ENCODE measurements at places on chromosomes 2 and 18.

DNA sequence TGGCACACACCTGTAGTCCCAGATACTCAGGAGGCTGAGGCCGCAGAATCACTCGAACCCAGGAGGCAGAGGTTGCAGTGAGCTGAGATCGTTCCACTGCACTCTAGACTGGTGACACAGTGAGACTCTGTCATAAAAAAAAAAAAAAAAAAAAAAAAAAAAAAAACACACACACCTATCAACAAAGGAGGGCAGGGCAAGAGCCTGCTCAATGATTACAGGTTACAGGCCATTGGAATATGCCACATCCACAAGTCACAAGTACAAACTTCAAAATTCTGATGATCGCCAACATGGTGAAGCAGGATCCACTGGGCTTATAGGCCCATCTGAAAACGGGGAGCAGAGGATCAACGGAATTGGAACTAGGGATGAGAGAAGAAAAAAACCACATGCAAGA is 6.3 kb downstream of the MYO5B start:
- DNase-seq, result no peak

DNA sequence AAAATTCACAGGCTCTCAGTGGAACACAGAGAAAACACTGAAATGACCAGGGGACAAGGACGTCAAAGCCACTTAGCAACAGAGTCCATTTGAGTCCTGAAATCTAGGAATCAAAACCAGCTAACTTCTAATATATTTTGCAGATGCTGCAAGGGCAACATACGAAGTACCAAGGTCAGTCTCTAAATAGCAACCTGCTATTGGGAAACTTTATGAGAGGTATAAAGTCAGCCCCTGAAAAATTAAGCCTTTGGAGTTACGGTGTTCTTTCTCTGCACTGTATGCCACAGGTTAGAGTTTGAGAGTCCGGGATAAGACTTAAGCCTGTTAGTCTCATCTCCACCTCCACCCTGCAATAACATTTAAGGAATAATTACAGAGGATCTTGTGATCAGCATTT is 13.3 kb downstream of the NPC1 start:
- no peak for DNase-seq

DNA sequence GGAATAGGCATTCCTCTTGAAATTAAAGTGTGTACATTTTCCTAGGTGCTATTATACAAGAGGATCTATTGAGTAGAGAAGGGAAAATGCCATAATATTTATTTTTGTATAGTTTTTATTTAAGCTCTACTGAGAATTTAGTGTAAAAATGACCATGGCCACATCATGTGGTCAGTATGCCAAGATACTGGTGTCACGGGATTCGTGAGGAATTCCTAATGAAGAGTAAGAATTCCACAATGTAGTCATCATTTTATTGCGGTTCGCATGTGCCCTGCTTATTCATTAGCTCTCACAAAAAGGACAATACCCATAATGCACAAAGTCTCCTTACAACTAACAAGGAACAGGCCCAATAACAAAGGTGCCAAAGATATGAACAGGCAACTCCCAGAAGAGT is 39.3 kb upstream of the PARD3B start:
- no peak for DNase-seq

- DNase-seq, result no peak
Measured at GRCh38 chr2:120440521-120441350, 94.8 kb downstream of the INHBB start.

DNA sequence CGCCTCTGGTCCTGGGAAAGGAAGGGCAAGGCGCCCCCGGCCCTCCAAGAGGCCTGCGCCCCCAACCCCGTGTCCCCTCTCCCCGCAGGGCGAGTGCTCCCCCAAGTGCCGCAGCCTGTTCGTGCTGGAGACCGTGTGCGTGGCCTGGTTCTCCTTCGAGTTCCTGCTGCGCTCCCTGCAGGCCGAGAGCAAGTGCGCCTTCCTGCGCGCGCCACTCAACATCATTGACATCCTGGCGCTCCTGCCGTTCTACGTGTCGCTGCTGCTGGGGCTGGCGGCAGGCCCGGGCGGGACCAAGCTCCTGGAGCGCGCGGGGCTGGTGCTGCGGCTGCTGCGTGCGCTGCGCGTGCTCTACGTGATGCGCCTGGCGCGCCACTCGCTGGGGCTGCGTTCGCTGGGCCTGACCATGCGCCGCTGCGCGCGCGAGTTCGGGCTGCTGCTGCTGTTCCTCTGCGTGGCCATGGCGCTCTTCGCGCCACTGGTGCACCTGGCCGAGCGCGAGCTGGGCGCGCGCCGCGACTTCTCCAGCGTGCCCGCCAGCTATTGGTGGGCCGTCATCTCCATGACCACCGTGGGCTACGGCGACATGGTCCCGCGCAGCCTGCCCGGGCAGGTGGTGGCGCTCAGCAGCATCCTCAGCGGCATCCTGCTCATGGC is 52.4 kb downstream of the SLC66A2 start:
- no peak for DNase-seq

GRCh38 chr2:199631129-199631528 is 173.4 kb upstream of the SATB2 start:
- no peak for DNase-seq

- DNase-seq, result no peak
Measured at GRCh38 chr2:168559187-168559586, 103.1 kb downstream of the CERS6 start.

All from germinal center (tissue), 1 donor.